ENCODE measurements at places on chromosomes 2 and 18.

DNA sequence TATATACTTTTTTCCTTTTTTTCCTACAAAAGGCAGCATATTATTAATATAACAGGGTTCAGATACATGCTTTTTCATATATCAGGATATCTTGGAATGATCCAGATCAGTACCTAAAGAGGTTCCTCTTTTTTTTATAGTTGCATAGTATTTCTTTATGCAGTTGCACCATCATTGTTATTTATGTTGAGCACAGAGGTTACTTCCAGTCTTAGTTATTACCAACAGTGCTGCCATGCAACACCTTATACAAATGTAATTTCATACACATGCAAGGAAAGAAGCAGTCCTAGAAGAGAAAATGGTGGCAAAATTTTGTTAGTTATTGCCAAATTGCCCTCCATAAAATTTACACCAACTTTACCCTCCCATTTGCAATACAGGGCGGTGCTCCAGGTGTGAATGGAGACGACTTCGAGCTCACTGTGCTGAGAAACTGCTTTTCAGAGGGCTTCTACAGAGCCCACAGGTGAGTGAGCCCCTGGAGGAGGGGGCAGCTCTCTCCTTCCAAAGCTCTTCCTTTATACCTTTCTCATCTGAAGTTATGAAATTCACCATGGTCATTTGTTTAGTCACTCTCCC, 30.0 kb upstream of the KCMF1 start:
- no peak for DNase-seq

DNA sequence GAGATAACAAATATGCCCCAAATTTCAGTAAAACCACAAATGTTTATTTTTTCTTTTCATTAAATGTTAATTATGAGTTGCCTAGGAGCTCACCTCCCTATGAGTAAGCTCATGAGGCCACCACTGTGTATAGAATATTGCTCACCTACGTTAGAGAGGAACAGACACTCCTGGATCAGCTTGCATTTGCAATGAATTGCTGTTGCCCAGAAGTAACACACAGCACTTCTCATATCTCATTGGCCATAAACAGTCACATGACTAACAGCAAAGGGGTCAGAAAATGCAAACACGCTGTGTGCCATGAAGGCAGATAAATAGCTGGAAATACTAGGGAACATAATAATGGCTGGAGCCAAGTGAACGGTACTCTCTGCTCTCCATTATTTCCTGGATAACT, 89.0 kb upstream of the GALNT5 start:
- no peak for DNase-seq

- DNase-seq: no peak
These were observed 252.9 kb upstream of the DCC start for GRCh38 chr18:52087140-52087539.

DNA sequence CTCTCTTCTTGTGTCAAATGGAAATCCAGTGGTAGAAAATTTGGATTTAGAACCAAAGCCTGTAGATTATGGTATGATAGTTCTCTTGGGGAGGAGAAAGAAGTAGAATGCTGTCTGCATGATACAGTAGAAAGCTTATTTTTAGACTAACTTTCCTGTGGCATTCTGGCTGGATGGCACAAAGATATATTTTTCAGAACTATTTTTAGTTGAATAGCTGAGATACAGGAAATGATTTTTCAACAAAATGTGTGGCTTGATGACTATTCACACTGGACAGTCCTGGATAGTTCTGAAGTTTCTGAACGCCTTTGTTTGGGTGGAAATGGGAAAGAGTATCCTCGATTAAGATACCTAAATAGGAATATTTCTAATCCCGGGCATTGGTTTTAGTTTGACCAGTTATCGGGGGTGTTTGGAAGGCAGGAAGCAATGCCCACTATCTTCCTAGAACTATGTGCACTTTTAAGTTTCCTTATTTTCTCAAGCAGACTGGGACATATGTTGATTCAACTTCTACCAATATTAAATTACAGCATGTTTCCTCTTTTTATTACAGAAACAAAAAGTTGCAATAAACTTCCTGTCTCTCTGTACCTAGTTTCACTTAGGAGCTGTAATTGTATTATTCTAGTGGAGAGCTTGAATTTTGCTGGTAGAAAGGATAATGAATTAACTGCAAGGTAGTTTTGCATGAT, 32.1 kb downstream of the GDF7 start:
- DNase-seq: no peak

DNA sequence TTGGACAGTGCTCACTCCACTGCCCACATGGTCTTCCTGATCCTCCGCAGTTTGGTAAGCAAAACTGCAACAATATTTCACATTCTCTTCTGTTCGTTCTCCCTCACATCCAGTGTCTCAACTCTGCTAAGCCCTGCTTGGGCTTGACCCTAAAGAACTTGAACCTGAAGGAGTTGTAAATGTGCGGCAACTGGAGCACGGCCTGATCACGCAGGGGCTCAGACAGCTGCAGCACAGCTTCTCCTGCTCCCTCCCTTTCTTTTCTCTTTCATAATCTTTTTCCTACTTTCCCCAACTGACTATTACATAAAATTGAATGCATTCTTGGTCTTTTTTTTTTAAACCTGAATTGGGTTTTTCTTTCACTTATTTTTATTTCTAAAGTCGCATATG, 10.2 kb downstream of the CYRIA start:
- DNase-seq: no peak

- no peak for DNase-seq
These were observed 1646.8 kb upstream of the TMEFF2 start for GRCh38 chr2:193841384-193842150.

DNA sequence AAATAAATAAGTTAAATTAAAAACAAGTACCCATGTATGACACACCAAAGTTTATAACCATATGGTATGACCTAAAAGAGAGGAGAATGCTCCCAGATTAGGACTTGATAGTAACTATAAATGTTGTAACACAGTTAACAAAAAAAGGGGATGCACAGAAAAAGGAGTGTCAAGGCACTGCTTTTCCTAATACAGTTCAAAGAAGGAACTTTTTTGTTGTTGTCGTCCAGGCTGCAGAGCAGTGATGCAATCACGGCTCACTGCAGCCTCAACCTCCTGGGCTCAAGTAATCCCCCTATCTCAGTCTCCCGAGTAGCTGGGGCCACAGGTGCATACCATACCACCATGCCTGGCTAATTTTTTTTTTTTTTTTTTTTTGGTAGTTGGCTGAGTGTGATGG, 2.7 kb downstream of the NARS1 start:
- DNase-seq: no peak

DNA sequence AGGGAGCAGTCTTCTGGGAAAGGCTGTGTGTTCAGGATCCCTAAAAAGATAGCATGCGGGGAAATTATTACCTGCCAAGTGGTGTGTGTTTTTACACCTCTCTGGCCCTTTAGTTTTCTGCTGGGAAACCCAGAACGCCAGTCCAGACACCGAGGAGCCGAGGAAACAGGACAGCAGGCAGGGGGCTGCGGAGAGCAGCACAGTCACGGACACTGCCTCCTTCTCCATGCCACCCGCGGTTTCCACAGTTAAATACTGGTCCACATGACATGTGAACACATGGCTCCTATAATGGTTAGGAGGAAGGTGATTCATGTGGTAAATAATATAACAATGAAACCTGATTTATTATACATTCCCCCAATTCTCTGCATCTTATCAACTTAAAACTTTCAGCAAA, 20.4 kb downstream of the CNOT11 start:
- no peak for DNase-seq

DNA sequence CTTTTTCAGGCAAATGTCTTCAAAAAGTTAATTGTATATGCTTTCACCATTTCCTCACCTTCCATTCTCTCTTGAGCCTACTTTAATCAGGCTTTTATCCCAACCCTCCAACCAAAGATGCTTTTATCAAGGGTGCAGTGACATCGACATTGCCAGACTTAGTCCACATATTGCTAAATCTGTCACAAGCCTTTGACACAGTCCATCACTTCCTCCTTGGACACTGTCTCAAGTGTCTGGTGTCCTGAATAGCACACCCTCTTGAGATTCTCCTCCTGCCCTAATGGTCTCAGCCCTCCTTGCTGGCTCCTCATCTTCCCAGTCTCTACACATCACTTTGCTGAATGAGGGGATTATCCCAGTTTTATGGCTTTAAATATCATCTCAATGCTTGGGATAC, 147.5 kb upstream of the SLC39A10 start:
- no peak for DNase-seq

DNA sequence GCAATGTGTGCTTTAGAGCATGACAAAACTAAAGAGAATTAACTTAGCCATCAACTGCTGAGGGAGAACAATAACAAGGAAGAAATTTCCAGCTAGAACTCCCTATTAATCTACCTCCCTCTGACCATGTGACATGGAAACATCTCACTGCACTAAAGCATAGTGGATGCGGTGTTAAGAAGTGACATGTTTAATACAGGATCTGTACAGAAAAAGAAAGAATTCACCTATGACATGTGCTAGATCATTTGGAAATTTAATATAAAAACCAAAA, 202.3 kb upstream of the KLHL14 start:
- no peak for DNase-seq

DNA sequence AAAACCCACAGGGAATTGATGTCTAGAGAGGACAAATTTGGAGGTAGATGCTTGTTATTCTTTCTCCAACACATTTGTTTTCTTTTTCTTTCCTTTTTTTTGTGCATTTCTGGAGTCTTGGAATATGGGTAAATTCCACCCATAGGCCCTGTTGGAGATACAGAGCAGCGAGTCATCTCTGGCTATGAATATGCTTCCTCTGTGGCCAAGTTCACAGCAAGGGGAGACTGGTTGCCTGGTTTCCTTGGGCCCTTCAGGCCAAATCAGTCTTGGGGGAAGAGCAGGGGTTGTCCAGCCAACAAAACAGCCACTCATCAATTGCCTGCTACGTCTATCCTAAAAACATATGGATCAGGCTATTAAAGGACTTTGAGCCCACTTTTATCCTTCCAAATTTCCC, 27.5 kb downstream of the SP100 start:
- no peak for DNase-seq

All from SK-N-DZ (cell line).